ENCODE measurements at places on chromosomes 3 and 15.

DNA sequence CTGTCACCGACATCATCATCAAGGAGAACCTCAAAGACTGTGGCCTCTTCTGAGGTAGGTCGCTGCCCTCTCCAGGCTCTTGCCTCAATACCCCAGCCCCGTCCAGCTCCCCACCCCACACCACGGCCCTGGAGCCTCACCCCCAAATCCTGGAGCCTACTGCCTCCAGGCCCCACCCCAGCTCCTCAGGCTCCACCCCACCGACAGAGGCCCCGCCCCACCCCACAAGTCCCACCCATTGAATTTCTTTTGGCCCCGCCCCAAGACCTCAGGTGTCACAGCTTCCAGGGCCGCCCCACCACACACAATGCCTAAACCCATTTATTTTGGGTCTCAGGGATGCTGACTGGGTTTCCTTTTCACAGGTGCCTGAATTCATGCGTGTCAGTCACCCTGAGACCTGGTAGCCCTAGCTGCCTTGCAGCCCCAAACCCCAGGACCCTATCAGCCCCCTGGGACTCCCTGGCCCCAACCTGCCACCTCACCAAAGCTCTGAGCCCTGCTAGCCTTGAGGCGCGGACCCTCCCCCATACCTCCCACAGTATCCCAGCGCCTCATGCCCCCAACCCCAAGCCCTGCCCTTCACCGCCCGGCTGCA, 3.6 kb downstream of the GNAT1 start:
- DNase-seq, result no peak

DNA sequence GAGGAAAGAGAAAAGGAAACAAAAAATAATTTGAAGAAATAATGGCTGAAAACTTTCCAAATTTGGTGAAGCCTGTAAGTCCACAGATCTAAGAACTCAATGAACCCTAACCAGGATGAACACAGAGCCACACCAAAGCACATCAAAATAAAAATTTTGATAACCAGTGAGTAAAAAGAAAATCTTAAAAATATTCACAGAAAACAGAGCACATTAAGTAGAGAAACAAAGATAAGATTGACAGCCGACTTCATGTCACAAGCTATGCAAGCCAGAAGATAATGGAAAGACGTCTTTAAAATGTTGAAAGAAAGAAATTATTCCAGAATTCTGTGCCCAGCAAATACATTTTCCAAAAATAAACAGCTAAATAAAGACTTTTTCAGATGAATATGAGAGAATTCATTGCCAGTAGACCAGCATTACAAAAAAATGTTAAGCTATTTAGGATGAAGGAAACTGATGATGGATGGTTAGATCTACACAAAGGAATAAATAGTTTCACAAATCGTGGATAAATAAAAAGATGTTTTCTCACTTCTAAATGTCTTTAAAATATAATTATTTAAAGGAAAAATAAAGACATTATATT, 140.2 kb upstream of the SKOR1 start:
- DNase-seq, result no peak

DNA sequence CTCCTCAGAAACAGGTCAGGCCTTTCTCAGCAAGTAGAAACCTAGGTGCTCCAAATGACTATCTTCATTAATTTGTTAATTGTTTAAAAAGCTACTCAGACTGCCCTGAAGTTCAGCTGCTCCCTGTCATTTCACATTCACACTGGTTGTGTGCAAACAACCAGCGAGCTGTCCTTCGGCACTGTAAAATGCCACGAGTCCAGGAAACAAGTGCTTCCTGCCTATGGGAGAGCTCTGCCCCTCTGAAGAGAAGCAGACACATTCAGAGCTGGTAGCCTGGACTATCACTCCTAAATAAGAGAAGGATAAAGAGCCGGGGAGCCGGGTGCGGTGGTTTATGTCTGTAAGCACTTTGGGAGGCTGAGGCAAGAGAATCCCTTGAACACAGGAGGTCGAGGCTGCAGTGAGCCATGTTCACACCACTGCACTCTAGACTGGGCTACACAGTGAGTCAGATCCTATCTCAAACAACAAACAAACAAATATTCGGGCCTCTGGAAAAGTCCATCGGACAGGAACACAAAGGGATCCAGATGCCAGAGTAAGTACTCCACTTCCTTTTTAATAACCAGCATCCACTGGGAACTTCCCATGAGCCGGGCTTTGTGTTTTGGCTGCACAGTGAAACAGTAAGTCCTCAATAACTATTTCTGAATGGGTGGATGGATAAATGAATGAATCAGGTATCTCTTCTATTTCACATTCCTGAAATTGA, 114.4 kb upstream of the WNT5A start:
- DNase-seq, result no peak

GRCh38 chr3:525415-525814, 328.9 kb downstream of the CHL1 start:
- no peak for DNase-seq

DNA sequence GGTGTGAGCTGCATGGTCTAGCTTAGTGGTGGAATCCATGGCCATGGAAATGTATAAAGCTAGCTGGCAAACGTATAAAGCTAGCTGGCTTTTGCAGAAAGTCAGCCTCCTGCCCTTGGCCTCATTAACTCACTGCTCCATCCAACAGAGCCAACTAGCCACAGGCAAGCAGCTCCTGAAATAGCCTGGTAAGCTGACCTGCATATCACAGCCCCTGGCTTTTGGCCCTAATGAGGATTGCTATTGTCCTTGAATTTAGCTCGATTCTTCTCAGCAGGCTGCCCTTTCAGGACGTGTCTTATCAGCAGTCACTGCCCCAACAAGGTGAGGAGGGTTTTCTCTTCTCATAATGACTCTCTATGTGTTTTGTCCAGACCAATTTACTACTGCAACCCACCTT, 446.8 kb downstream of the WDR72 start:
- DNase-seq, result no peak

DNA sequence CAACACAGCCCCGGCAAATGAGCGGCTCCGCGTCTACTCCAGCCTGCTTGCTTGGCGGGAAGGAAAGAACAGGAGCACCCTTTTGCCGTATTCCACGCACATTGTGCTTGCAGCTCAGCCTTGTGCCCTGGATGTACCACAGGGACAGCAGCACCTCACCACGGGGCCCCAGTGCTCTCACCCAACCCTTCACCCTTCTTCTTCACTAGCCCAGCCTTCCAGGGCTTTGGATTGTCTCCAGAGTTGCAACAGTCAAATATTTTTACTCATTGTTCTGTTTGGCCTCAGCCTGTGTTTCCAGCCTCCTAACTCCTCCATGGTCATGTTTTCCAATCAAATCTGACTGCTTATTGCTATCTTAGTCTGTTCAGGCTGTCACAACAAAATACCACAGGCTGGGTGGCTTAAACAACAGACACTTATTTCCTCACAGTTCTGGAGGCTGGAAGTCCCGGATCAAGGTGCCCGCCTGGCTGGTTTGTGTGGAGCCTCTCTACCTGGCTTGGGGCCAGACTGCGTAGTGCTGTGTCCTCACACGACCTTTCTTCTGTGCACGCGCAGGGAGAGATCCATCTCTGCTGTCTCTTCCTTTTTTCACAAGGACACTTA, 79.2 kb upstream of the ABHD17C start:
- DNase-seq, result peak; percentile 46

DNA sequence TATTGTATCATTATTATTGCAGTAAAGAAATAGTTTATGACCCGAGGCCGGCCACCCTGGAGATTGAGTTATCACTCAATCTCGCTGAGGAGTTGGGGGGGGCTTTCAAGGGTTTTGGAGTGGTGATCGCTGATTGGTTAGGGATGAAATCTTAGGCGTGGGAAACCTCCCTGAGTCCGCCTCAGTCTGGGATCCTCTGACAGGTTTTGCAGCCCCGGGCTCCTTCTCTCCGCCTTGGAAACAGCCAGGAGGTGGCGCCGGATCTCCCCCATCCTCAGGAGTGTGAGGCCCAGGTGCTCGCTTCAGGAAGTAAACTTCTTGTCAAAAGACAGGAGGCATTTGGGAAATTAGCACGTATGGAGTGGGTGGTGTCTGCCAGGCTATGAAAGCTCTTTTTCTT, 41.1 kb upstream of the SEC61A1 start:
- no peak for DNase-seq

DNA sequence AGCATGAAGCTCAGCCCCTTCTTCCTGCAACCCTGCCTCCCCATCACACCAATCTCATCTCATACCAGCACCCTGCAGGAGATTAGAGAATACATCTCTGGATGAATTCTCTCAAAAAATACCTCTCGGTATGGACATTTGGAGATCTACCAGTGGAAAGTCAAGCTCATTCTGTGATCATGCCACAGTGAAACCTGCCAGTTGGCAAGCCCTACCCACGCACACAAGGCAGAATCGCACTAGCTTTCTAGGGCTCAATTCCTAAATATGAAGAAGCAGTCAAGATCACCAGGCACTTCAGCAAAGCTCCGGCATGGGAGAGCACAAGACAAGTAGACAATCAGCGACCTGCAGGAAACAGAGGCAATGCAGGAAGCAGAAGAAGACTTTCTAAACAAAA, 221.2 kb downstream of the NTRK3 start:
- no peak for DNase-seq
